LoVo (cell line): ENCODE measurements at places on chromosomes 4 and X.

- peak; percentile 2 for DNase-seq
These were observed 54.4 kb upstream of the ACTRT1 start for GRCh38 chrX:128106630-128107029.

- no peak for DNase-seq
These were observed 16.7 kb downstream of the GPRIN3 start for GRCh38 chr4:89290727-89291516.

DNA sequence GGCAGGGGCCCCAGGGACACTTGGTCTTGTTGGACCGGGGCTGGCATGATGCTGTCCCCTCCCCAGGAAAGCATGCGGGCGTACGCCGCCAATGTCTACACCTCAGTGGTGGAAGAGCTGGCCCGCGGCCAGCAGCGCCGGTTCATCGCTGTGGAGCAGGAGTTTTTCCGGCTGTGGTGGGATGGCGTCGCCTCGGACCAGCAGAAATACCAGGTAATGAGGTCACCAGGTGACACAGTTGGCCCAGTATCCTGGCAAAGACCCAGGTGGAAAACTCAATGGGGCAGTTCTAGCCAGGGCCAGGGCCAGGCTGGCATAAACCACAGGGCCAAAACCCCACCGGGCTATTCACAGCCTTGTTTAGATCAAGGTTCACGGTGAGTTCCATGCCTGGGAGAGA is 1.5 kb downstream of the MAN2B2 start:
- DNase-seq: no peak

DNA sequence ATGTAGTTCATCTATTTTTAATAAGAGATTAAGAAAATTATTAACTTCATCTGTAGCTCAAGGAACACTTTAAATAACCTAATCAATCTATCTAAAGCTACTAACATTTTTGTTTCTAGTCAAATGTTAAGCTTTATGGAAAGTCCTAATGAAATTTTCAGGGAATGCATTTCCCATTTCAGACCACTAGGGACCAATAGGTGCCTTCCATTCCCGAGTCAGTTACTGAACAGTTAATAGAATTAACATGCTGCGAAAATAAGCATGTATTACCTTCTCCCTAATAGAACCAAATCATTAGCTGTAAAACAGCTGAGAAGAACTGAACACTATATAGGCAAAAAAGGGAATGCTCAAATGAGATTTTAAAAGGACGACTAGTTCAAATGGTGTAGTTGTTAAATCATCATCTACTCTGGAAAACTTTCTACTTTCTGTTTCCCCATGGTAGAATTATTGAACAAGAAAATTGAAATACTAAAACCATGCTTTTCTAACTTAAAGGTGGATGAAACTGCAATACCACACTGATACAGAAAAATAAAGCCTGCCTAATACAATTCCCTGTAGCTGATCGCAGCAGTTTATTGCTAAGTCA is 22.5 kb downstream of the STX18 start:
- peak; percentile 31 for DNase-seq

DNA sequence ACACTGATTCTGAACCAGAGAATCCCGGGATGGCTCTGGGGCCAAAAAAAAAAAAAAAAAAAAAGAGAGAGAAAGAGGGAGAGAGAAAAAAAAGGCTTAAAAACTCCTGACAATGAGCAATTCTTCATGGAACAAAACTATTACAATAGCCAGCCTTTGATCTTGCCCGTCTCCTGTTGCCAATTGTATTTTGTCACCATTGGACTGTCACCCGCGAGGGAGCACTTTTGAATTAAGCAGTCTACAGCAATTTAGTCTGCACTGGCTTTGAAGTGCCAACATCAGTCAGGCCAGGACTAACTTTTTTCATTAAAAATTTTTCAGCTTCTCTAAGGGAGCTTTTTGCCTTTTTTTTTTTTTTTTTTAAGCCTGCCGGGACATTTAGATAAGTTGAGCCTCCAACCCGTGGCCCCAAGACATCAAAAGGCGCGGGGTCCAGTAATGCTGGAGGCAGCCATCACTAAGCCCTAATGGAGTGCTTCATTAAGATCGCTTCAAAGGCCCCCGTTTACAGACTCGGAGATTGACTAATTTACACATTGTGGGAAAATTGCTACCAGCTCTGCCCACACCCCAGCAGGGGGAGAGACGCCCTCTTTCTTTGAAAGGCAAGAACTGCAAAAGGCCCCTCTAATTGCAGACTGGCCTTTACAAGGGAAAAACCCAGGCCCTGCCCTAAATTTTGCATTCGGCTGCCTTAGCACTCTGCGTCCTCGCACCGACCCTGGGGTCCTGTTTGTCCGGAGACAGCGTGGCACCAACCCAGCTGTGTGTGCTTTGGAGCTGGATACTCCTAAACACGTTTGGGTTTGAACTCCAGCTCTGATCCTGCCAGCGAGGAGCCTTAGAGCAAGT is 98.1 kb upstream of the MSX1 start:
- DNase-seq: no peak
